ENCODE measurements at places on chromosomes 7 and 10. TPM values are rescaled to one million over a fixed set of nuclear protein-coding genes. Genes with fewer than 3 reads are reported as not detected.

GNGT1 gene
- not detected for total RNA-seq

DNA sequence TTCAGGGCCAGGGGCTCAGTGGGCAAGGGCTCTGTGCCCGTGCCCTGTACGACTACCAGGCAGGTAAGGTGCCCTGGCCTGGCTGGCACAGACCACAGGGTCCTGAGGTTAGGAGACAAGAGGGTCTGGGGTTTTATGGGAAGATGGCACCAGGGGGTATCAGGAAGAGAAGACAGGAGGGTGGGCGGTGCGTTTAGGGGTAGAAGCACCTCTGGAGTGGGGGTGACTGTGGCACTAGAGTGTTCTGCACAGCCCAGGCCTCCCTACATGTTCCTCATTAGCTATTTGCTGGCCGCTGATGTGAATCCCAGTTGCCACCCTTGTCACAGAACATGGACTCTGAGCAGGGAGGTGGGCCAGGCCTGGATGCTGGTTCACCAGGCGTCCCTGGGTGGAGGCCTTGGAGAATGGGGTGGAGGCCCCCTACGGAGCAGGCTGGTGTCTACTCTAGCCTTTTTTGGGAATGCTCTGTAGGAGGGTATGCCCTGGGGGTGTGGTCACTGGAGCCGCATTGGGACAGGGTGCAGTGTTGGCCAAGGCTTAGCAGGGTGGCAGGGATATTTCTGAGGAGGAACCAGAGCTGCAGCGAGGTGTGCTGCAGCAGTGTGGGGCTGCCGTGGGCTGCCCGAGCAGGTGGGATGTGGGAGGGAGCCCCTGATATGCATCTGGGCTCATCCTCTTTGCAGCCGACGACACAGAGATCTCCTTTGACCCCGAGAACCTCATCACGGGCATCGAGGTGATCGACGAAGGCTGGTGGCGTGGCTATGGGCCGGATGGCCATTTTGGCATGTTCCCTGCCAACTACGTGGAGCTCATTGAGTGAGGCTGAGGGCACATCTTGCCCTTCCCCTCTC lies 5.0 kb downstream of the PGAM2 start:
- no peaks in the 10 kb centered on the region for H3K27me3 ChIP-seq
- peaks cover 6% of the 10 kb centered on the region for H3K4me1 ChIP-seq
- H3K27ac ChIP-seq, result no peak overlapping the region
- no peak for DNase-seq
- no peak overlapping the region for H3K4me3 ChIP-seq
- H3K36me3 ChIP-seq, result peaks cover 74% of the 10 kb centered on the region

DNA sequence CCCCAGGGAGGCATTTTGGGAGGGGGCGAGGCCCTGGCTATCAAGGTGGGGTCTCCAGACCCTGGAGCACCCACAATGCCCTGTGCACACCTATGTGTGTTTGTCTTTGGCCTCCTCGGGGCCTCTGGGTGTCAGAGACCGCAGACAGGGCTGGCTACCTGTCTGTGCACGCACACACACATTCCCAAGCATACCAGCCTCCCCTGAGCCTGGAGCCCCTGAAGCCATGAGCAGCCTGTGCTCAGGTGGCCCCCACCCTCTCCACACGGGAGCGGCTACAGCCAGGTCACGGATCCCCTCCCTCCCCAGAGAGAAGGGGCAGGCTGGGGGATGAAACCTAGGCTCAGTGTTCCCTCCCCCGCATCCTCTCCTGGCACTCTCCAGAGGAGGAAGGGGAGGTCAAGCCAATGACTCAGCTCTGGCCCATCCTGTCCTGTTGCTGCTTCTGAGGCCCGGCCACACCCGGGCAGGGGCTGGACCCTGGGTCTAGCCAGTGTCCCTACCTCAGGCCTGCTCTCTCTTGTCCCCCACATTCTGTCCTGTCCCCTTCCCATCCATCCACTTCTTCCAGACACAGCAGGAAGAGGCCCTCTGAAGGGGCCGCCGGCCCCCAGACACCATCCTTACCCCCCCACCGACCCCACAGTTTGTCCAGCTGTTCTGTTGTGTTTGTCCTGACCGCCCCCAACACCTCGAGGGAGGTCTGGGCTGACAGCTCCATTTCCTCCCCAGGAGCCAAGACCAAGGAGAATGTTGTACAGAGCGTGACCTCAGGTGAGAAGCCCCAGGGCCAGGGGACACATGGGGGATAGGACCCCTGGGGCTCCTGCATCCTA lies 720 bp downstream of the SNCG start:
- H3K27me3 ChIP-seq, result no peaks in the 10 kb centered on the region
- peaks cover 3% of the 10 kb centered on the region for H3K4me1 ChIP-seq
- H3K27ac ChIP-seq, result peak overlapping the region; percentile 93
- DNase-seq, result no peak

FRAT1 gene
- 6.8 TPM for total RNA-seq

- H3K27me3 ChIP-seq, result no peaks in the 10 kb centered on the region
- DNase-seq, result no peak
- no peaks in the 10 kb centered on the region for H3K36me3 ChIP-seq
- peak overlapping the region; percentile 69 for H3K27ac ChIP-seq
- no peaks in the 10 kb centered on the region for H3K4me1 ChIP-seq
- no peak overlapping the region for H3K4me3 ChIP-seq
These were observed 10.3 kb upstream of the ANKRD1 start for GRCh38 chr10:90930971-90931871.

Measured in tibial nerve (tissue), 4 donors.